ENCODE measurements at places on chromosomes 7 and 10.

DNA sequence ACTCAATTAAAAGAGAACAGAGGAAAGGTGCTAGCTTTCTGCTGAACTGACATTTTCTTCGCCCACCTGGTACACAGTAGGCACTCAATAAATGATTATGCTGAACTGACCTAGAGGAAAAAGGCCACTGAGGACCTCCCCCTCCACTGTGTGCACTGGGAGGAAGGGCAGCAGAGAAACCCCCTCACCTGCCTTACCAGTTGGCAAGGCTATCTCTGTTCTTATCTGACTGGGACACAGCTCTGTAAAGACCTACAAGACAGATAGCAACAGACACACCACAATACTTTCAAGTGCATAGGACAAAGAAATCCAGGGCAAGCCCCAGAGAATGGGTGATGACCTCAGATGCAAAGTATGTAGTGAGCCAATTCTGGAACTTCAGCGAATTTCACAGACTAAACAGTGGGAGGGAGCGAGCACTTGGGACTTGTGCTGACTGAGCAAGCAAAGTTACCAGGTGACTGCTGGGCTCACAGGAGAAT is 30.4 kb downstream of the PDLIM1 start:
- DNase-seq = no peak

- DNase-seq = no peak
These were observed 34.5 kb upstream of the SFTPD start for GRCh38 chr10:79983286-79983909.

GRCh38 chr10:97633921-97634320 is 621 bp upstream of the MORN4 start:
- DNase-seq = peak; percentile 41

DNA sequence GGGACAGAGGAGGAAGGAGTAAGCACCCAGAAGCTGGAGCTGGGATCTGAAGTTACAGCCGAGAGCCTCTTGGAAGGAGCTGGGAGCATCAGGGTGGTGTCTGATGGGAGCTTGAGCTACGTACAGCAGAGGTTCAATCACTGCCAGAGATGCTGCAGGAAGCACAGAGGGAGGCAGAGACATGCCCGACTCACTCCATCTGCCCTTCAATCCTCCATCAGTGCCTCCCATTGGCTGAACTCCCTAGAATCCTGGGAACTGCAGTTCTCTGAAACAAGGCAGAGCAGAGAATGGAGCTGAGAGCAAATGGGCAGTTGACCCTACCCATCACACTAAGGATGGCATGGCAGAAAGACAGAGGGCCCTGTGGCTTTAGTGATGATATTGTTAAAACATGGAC is 40.0 kb upstream of the CTBP2 start:
- DNase-seq = no peak

GRCh38 chr10:79066411-79067240 is 2.1 kb upstream of the ZMIZ1 start:
- no peak for DNase-seq

DNA sequence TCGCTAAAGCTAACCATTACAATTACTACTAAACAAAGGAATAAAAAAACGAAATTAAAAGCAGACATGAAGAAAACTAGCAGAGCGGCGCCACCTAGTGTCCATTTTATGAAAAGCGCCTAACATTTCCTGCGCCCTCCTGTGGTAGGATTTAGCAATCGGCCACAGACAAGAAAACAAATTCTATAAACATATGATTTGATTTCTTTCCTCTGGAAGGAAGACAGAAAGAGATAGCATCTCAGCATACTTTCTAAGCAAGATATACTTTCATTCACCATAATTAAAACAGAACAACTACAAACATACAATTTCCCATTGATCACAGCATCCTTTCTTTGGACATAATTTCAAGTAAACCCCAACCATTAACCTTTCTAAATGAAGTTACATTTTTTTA is 337.7 kb upstream of the NPVF start:
- DNase-seq = peak; percentile 70

DNA sequence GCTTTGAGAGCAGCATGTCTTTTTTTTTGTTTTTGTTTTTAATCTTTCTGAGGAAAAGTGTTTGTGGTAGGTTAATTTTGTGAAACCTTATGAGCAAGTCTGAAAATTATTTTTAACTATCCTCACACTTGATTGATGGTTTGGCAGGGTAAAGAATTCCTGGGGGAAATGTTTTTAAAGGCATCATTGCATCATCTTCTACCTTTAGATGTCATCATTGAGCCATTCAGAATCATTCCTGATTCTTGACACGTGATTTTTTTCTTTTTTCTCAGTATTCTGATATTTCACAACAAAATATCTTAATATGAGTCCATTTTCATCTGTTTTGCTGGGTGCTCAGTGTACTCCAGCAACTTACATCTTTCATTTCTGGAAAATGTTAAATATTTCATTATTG is 28.3 kb downstream of the PALS2 start:
- DNase-seq = no peak

DNA sequence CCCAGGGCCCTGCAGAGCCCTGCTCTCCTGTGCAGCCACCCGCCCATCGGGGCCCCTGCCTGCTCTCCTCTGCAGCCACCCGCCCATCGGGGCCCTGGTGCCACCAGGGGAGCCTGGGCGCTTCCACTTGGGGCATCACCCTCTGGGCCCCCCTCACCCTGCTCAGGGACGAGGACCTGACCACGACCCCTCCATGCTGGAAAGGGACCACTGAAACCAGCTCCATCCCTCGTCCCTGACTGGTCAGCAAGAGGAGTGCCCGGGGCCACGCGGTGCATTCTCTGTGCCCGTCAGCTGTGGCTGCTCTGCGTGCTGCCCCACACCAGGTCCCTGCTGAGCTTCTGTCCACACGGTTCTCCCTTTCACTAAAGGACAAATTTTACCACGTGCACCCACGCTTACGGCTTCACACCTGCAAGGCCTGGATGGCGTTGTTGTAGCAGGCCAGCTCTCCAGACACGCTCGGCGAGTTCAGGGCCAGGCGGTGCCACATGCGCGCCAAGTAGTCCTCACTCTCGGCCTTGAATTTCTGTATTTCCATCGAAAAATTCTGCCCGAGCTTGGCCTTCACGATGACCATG is 57.6 kb downstream of the CFAP46 start:
- no peak for DNase-seq

GRCh38 chr10:130026670-130027456 is 62.8 kb upstream of the EBF3 start:
- DNase-seq = no peak
